GDM1 (cell line): ENCODE measurements at places on chromosomes 5 and 9.
A peak's percentile ranks its signal among the peaks of the same experiment; 100 is the strongest.

- DNase-seq, result no peak
Observed at GRCh38 chr9:135976531-135976930, 15.4 kb upstream of the UBAC1 start.

DNA sequence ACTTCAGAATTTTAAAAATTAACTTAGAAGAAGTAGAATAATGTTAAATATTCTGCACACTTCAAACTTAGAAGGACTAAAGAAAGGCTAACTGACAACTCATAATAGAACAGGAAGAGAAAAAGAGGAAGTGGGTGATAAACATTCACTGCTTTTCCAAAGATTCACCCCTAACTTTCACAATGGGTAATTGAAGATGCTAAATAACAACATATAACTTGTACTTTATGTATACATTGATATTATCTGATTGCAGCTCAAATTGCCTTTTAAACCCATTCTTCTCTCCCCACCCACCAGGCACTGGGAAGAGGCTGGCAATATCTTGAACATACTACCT, 376.6 kb downstream of the EFNA5 start:
- DNase-seq, result no peak

DNA sequence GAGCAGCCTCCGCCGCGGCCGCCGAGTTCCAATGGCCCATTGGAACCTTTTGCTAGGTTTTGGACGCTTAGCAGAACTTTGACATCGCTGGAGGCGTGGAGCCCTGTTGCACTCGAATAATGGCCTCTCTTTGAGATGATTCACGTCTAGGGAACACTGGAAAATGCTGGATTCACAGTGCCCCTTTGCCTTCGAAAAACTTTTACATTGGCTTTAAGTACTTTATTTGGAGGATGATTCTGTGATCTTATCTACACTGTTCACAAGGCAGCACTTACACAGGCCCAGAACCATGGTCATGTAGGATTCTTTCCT, 536 bp upstream of the PPIC start:
- no peak for DNase-seq

- no peak for DNase-seq
Observed at GRCh38 chr5:180067986-180068385, 3.6 kb downstream of the RNF130 start.

DNA sequence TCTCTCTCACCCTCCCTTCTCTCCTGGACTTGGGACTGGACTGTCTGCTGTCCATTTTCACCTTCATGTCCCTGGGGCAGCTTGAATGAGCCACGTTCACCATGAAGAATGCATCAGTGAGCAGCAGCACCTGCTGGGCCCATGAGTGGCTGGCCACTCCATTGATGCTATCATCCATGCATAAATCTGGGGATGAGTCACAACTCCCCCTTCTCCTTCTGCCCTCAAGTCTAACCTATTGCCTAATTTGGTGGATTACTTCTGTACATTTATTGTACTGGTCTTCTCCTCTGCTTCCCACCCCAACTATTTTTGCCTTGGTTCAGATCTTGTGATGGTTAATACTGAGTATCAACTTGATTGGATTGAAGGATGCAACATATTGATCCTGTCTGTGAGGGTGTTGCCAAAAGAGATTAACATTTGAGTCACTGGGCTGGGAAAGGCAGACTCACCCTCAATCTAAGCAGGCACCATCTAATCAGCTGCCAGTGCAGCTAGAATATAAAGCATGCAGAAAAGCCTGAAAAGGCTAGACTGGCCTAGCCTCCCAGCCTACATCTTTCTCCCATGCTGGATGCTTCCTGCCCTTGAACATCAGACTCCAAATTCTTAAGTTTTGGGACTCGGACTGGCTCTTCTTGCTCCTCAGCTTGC, 46.7 kb downstream of the GDNF start:
- no peak for DNase-seq

- DNase-seq, result no peak
Observed at GRCh38 chr9:87277346-87277745, 220.3 kb upstream of the DAPK1 start.

- DNase-seq, result no peak
Observed at GRCh38 chr5:166772770-166773169, 1518.7 kb upstream of the WWC1 start.

- peak; percentile 65 for DNase-seq
Observed at GRCh38 chr5:103139264-103139865, 19.3 kb downstream of the PPIP5K2 start.

GRCh38 chr5:60545551-60545950, 154.4 kb downstream of the DEPDC1B start:
- DNase-seq, result no peak

GRCh38 chr9:107284636-107285035, 1.6 kb downstream of the RAD23B start:
- DNase-seq, result no peak
